ENCODE measurements at places on chromosomes 1 and 21.

GRCh38 chr1:237877631-237878030 is 13.1 kb downstream of the ZP4 start:
- DNase-seq: no peak

GRCh38 chr1:80447526-80447925 is 1353.2 kb upstream of the ADGRL2 start:
- no peak for DNase-seq

- DNase-seq: no peak
Observed at GRCh38 chr1:2121101-2121691, 71.0 kb downstream of the PRKCZ start.

GRCh38 chr1:3775490-3776230 is 3.1 kb downstream of the SMIM1 start:
- DNase-seq: no peak

- no peak for DNase-seq
Observed at GRCh38 chr1:232191560-232191959, 438.4 kb downstream of the SIPA1L2 start.
